Left lobe of liver (tissue), 2 donors: ENCODE measurements at places on chromosomes 16 and 17. TPM values are rescaled to one million over a fixed set of nuclear protein-coding genes. Genes with fewer than 3 reads are reported as not detected.
A peak's percentile ranks its signal among the peaks of the same experiment; 100 is the strongest.

CTF1 gene
- total RNA-seq: 0.58 TPM

RHBDL3 gene
- 0.15 TPM for total RNA-seq

ASPHD1 gene
- 0.13 TPM for total RNA-seq

CIAPIN1 gene
- 21.3 TPM for total RNA-seq

TBC1D28 gene
- not detected for total RNA-seq

PRR29 gene
- total RNA-seq: 0.18 TPM

ZNF207 gene
- total RNA-seq: 50.5 TPM

GRAP gene
- 4.0 TPM for total RNA-seq

BRCA1 gene
- 7.8 TPM for total RNA-seq

KRT17 gene
- total RNA-seq: not detected

DNA sequence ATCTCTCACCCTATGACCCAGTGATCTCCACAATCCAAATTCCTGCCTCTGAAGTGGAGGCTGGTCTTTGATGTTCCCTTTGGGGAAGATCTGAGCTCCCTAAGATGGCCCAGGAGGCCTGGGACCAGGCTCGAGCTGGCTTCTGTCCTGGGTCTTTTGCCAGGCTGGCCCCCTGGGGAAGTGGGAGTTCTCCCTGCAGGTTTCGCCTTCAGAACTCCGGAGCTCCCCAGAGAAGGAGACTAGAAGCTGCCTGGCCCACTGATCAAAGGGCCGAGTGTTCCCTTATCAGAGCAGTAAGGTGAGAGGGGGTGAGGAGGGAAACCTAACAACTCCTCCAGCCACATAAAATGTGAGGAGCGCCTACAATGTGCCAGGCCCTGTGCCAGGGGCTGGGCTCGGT, 147.1 kb downstream of the IRF8 start:
- DNase-seq: no peak

DNA sequence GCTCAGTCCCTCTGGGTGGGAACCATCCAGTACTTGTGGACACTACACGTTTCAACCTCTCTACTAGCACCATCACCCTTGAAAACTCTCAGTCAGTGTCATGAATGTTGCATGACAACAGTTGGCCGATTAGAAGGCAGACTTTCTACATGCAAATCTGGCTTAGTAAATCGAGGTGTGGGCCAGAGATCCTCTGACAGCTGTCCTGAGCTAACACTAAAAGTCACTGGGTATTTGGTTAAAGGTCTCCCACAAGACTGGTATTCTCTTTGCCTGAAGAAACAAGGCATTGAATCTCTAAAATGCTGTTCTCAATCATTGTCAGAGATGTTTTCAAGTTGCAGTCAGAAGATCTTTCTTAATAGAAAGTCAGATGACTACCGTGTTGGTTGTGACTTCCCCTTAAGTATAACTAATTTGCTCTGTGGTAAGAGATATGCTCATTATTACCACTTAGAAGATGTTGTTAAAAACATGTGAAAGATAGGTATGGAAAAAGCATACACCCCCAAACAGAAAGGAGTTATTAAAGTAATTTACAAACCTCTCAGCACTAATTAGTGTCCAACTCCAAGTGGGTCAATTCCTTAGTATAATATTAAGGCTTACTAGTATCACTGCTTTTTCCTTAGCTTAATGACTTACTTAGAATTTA, 62.3 kb downstream of the WNT3 start:
- no peak for DNase-seq

DNA sequence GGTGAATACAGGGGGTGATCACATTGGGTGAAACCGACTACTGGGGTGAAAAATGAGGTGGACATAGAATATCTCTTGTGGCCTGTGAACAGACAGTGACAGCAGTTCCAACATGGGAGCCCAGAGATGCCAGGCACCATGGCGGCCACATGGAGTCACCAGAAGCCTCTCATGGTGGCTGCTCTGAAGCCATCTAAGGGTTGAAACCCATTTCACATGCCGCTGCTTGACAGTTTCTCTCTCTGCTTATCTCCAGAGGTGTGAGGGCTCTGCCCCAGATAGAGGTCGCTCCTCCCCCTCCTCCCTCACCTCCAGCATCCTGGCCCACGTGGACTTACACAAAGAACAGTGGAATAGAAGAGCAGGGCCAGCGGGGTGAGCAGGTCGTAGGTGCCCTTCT, 37.9 kb upstream of the PIK3R6 start:
- DNase-seq: peak; percentile 34

DNA sequence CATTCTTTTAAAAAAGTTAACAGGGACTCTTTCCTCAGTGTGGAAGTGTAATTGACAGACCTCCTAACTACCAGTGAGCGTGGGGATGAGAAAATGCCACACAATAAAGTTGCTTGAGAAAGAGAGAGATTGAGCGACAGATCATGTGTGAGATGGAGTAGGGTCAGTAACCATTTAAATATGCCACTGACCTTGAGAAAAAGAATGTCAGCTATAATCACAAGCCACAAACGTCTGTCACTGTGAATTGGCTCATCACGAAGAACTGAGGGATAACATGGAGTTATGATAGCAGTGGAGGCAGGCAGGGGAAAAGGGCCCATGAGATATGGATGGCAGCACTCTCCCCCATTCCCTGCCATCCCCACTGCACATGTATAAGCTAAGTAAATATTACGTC, 253.9 kb downstream of the SLC39A11 start:
- no peak for DNase-seq

DNA sequence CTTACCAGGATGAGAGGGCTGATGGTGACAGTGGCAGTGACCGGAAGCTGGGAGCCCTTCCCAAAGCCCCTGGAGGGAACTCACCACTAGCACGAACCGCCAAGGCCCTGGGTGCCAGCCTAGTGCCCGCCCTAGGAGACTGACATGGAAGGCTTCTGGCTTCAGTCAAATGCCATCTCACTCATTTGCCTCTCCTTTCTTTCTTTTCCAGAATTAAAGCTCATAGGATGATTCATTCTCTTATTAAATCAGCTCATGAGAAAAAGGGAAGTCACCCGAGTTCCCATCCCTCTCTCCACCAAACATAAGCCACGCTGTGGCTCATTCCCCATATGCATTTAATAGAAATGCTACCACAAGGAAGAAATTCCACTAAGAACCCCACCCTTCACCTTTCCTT, 12.1 kb downstream of the CUEDC1 start:
- no peak for DNase-seq

- no peak for DNase-seq
Measured at GRCh38 chr17:81638683-81639082, 1.7 kb downstream of the TSPAN10 start.

GRCh38 chr17:37447641-37448040, 41.0 kb downstream of the TADA2A start:
- DNase-seq: no peak

DNA sequence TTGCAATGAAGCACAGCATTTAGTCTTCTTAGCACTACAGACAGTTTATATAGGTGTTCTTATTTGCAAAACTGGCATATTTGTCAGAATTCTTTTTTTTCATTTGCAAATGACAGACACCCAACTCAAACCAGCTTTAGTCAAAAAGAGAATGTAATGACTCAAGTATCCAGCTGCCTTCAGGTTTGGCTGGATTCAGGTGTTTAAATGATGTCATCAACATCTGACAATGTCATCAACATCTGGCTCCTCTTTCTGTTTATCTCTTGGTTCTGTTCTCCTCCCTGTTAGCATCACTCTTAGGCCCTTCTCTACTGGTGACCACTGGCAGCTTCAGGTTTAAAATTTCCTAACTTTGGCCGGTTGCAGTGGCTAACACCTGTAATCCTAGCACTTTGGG, 18.9 kb downstream of the TMC5 start:
- no peak for DNase-seq

DNA sequence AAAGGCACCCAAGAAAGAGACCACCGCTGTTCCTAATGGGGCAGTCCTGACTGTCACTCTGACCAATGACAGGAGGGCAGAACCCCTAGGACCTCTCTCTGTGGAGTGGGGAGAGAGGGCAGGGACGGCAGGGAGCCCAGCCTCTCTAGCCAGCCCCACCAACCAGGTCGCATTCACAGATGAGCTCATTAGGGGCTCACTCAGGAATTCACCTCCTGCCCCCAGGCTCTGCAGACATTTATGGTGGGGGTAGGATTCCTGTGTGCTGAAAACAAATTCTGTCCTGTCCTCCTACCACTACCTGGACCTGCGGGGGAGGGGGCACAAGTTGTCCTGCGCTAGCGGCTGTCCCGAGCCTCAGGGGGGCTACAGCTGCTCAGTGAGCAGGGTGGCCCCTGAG, 27.7 kb upstream of the GPRC5C start:
- no peak for DNase-seq

GRCh38 chr17:14150619-14151018, 81.3 kb downstream of the COX10 start:
- no peak for DNase-seq

- DNase-seq: no peak
Measured at GRCh38 chr16:73026754-73027684, 20.9 kb downstream of the ZFHX3 start.

- DNase-seq: peak; percentile 94
Measured at GRCh38 chr17:5438716-5439445, at the start of gene C1QBP. TSS of gene C1QBP (minus strand) at chr17:5439155. CDS start at chr17:5439073, 82 bp downstream.

- peak; percentile 26 for DNase-seq
Measured at GRCh38 chr17:67970783-67971182, 25.5 kb downstream of the C17orf58 start.

DNA sequence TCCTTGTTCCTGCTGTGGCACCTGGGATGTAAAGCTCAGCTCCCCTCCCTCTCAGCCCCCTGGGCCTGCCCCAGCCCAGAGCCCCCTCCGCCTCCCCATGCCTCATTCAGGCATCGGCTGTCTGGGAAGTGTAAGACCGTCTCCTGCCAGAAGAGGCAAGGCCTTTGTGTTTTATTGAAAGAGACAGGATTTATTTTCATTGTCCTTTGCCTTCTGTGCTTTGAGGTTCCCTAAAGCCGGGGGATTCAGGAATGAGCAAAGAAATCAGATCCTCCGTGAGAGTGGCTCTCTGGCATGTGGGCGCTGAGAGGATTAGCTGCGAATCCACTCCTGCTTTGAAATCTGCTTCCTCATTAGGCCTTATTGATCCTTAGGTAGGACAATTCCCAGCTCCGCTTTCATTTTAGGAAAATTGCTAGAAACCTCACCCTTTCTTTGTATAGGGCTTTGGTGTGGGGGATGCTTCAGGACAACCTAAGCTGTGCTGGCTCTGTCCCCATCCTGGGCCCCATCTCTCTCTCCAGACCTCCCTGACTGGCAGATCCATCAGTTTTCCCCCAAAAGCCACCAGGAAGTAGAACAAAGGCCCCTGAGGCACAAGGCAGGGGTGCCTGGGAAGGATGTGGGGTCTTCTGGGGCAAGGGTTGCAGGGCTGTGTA, 211.5 kb upstream of the TNRC6C start:
- no peak for DNase-seq

- DNase-seq: no peak
Measured at GRCh38 chr17:8670421-8670820, 39.9 kb upstream of the MYH10 start.

- DNase-seq: no peak
Measured at GRCh38 chr17:36653374-36653773, 52.0 kb downstream of the MRM1 start.

GRCh38 chr16:8849411-8850011, 19.3 kb downstream of the CARHSP1 start:
- no peak for DNase-seq

DNA sequence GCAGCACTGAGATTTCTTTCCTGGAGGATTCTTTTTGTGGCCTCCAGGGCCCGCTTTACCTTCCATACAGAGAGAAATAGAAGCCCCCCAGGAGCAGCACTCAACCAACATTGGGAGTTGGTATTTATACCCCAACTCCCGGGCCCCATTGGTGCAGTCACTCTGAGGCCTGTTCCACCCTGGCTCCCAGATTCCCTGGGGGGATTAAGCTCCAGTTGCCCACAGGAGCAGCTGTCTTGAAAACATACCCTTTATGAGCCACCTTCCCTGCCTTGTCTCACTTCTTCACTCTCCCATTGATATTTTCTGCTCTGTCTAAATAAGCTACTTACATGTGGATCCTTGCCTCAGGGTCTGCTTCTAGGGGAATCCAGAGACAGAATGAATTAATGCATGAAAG, 167.8 kb downstream of the KATNIP start:
- DNase-seq: no peak

DNA sequence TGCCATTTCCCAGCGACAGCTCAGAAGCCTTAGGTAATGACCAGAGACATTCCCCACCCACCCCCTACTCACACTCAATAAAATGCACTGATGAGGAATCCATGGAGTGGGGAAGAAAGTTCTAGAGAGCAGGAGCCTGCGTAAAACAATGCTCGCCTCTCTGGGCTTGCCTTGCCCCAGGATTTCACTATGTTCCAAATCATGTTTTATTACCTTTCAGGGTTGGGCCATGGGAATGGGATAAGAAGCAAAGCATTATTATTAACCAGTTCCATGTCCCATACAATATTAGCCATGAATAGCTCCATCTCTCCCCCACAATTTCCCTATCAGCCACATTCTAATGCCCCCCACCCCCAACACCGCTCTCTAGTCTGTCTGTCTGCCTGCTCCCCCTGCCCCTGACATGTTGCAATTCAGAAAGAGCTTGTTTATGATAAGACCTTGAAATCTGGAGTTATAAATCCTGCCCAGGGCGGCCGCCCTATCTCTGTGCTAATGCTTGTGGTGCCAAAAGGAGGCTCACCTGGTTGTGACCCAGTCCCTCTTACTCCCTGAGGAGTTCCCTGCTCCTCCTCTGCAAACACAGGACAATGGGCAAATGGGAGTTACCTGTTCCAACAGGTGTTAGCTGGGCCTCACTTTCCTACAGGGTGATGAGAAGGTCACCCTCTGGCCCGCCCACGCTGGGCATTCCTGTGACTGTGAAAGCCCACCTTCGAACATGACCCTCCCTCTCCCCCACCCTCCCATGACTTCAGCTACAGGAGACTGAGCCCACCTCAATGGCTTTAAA, 28.0 kb upstream of the DDX52 start:
- DNase-seq: no peak

DNA sequence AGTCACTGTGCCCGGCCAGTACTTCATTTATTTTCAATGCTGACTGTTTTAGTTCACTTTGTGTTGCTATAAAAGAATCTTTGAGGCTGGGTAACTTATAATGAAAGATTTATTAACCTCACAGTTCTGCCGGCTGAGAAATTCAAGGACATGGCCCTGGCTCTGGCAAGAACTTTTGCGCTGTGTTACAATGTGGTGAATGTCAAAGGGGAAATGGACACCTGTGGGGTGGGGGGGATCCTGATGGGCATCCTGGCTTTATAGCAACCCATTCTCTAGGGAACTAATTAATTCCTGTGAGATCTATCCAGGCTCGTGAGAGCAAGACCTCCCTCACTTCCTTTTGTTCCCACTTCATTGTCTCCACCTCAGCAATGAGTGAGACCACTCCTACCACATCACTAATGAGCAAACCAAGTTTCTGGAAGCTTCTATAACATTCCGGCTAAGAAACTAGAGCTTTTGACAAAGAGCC, 17.1 kb upstream of the CDH3 start:
- DNase-seq: no peak
